ENCODE measurements at places on chromosomes 3 and 15.

DNA sequence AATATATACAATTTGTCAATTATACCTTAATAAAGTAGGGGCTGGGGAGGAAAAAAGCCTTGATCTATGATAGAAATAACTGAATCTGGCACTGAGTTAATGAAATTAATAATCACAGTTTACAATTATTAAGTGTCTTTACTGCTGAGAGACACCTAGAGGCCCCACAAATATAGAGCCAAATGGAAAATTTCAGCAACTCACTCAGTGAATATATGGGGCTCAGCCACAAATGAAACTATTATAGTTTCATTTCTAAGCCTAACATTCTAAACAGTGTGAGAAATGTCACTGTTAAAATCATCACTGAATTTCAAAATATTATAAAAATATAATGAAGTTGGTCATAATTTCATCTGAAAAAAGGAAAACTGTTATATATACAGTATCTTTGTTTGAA is 40.3 kb downstream of the GNB4 start:
- no peak for DNase-seq

GRCh38 chr15:31005660-31006059 is 14.2 kb upstream of the MTMR10 start:
- no peak for DNase-seq

DNA sequence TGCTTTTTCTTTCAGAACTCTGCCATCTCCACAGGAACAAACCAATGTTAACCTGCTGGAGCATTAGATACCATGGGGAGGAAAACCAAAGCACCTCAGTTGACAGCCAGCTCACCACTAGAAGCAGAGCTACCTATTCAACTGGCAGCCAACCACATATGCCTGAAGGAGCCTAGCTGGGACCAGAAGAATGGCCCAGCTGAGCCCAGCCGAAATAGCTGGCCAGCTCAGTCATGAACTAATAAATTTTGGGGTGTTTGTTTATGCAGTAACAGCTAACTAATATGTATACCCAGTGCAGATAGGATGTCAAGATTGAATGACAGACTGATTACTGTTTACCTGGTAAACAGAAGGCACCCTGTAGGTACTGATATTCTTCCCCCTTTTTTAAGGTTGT is 1117.5 kb downstream of the TBL1XR1 start:
- DNase-seq = no peak

DNA sequence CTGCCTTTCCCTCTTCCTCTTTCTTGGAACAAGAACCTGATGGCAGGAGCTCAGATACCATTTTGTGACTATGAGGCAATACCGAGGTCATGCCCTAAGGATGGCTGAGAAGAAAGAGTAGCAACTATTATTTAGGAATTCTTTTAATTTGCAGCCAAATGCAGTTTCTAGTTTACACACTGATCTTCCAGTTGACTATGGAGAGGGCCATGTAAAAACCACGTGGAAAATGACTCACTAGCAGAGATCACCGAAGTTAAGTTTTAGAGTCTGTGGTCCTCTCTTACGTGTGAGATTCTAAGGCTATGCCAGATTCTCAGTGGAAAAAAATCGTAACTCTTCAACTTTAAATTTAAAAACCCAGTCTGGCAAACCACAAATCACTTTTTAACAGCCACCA is 7.8 kb downstream of the BNC1 start:
- DNase-seq = peak; percentile 13

GRCh38 chr3:116020989-116021388 is 397.7 kb downstream of the GAP43 start:
- DNase-seq = no peak

GRCh38 chr15:90680371-90680935 is 36.7 kb upstream of the BLM start:
- DNase-seq = peak; percentile 97

DNA sequence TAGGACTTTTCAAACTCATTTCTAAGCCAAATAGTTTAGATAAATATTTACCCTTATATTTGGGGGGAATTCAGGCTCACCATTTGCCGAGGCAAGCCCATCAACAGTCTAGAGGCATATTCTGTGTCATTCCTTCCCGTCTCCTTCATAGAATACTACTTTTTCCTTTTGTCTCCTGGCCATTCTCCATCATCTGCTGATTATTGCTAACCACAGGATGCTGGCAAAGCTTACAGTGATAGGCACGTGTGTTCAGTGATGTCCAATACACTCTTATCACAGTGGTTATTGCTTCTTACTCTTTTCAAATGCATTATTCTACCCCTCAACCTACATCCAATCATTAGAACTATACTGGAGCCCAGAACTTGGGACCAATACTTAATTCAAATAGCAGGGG is 130.6 kb upstream of the ZBED2 start:
- DNase-seq = no peak

DNA sequence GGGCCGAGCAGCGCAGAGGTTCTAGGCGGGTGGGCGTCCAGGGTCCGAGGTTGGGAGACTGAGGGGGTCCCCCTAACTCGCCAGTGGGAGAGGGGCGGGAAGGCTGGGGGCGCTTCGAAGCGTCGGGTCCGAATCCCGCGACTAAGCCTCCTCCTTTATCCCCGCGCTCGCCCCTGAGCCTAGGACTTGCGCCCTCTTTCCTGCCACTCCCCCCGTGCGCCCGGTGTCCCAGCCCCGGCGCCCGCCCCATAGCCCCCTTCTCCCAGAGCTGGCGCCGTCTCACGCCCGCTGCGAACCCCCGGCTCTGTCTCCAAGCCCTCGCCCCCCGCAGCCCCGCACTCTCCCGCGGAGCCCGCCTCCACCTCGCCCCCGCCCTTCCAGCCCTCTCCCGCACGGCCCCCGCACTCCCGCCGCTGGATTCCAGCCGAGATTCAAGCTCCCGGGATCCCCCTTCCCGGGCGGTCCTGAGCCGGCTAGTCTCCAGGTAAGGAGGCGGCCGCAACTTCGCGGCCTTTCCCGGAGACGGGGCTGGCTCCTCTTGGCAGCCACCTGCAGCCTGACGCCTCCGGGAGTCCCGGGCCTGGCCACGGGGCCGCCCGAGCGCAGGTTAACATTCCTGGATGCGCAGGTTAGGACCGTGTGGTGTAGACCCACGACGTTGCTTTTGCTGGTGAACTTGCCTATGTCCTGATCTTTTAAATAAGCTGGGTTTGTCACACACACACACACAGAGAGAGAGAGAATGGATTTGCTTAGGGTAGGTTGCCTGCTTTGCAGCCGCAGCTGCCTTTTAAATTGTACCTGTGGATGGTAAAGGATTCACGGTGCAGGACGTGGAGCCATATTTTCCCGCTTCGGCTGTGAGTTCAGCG is 563 bp downstream of the PXYLP1 start:
- peak; percentile 45 for DNase-seq

DNA sequence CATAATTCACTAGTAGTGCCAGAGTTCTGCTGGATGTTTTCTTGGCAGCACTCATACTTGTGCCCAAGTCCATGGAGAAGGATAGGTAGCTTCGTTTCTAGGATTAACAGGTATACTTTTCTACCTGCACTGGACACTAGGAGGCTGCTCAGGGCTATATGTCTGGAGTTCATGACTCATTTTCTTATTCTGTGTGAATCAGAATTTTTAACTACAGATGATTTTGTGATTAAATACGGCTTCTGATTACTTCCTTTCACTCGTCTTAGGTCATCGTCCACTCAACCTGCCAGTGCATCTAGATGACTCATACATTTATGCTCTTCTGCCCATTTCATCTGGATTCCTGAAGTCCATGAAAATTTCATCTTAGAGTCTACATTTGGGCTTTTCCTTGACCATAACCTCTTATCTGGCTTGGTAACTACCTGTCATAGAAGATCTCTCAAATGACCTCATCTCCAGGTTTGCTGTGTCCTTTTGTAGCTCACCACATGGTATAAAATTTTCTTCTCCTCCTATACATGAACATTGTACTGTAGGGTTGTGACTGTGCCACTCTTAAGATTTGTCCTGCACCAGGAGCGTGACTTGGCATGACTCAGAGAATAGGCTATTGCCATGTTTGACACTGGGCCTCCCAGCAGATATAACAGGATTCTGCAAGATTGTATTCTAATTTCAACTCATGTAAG is 66.7 kb upstream of the GCSAM start:
- DNase-seq = peak; percentile 54

- DNase-seq = no peak
Observed at GRCh38 chr3:32782407-32782806, 35.4 kb upstream of the TRIM71 start.

DNA sequence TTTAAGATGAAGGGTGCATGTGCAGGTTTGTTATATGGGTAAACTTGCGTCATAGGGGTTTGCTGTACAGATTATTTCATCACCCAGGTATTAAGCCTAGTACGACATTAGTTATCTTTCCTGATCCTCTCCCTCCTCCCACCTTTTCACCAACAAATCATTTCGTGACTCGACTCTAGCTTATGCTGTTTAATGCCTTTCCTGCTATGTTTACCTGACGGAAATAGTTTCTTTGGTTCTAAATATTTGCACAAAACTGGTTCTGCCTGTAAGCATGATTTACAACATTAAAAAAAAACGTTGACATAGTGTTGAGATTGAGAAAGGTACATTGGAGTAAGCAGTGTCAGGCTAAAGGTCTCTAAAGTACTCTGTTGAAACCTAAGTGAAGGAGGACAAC is 2.4 kb downstream of the GNL3 start:
- no peak for DNase-seq

- peak; percentile 84 for DNase-seq
Observed at GRCh38 chr15:58748852-58749531, 515 bp downstream of the ADAM10 start.

- peak; percentile 91 for DNase-seq
Observed at GRCh38 chr3:28053759-28054158, 187.7 kb upstream of the CMC1 start.

- peak; percentile 74 for DNase-seq
Observed at GRCh38 chr3:68876112-68876713, 56.1 kb downstream of the TAFA4 start.

GRCh38 chr3:89954137-89954536 is 846.7 kb downstream of the EPHA3 start:
- no peak for DNase-seq

DNA sequence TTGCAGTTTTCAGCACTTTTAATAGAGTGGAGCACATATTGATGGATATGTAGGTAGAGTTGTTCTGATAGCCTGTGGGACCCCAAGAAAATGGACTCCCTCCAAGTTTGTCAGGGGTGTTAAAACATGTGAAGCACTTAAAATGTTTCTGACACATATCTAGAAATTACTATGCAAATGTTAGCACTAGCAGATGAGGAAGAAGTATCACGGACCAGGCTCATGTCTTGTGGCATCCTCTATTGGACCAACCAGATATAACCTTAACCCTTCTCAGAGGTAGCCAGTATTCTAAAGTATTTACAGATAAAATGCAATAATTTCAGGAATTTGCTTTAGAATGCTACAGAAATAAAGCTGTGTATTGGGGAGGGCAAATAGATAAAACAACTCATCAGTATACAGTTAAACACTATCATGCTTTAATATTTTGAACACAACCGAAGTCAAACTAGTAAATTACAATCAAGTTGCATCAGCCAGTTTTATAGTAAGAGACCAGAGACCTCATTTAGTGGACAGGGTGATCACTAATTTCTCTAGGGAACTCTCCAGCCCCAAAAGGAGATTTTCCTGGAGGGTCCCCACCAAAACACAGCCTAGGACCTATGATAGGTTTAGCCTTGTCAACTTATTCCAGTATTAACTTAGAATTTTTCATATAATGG is 57.2 kb upstream of the FBN1 start:
- DNase-seq = peak; percentile 42

- no peak for DNase-seq
Observed at GRCh38 chr3:30522476-30522875, 83.9 kb upstream of the TGFBR2 start.

- DNase-seq = peak; percentile 55
Observed at GRCh38 chr3:153400641-153401040, 238.6 kb downstream of the RAP2B start.

GRCh38 chr15:64460724-64461720 is 644 bp downstream of the ZNF609 start:
- peak; percentile 91 for DNase-seq

DNA sequence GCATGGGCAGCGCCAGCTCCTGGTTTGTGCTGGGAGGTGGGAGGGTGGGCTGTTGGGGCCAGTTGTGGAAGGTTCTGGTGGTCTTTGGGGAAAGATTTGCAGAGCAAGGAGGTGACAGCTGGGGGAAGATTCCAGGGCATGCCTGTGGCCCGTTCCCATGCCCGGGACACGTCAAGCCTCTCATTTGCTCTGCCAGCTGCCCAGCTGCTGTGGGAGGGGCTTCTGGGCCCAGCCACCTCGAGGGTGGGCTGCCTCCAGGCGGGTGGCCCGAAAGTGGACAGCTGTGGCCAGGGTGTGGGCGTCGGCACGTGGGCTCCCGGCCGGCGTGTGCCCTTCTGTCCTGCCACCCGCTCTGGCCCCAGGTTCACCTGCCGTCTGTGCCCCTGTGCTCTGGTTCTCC is 17.2 kb downstream of the PLXNA1 start:
- no peak for DNase-seq

DNA sequence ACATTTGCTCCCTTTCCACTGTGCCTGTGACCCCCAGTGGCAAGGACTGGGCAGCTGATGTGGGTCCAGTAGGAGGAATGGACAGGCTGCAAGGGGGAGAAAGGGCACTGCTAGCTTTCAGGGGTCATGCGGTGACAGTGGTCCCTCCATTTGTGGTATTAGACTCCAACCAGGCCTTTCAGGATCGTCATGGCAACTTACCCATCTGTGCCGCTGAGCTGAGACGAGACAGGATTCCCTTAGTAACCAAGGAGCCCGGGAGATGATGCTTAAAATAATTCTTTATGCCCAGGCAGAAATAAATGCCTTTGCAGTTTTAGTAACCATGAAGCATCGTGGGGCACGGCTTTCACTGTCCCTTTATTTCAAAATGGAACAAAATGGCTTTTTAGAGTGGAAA is 15.9 kb upstream of the MRPL3 start:
- no peak for DNase-seq

DNA sequence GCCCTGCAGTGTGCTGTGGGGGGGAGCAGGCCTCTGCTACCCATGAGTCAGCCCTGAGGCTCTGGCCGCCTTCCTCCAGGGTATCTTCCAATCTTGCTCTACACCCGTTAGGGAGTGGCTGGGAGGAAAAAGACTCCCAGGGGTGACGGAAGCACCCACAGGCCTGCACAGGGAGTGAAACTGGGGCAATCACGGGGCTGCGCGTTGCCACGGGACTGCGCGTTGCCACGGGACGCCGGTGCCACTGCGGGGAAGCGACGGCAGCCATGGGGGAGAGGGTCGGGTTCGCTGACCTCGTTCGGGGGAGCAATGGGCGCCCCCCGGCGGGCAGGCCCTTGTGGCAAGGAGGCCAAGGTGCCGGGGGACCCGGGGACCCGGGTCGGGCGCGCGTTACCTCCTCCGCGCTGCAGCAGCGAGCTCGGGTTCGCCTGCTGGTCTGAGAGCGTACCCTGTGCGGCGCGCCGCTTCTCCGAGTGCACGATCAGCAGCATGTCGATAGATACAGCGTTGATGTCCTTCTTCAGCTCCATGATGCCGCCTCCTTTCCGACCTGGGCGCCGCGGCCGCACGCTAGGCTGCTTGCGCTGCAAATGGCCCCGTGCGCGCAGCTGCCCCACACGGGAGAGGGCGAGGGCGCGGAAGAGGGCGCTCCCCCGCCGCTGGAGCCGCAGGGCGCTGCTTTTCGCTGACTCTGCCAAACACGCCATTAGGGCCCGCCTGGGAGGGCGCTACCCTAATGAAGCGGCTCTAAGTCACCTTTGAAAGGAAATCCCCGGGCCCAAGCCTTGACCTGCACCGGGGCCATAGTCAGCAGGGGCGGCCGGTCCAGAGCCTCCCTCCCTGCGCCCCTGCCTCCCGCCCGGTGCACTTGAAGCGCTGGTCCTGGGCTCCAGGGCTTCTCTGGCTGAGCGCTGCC is at the start of gene KY:
Gene KY, minus strand, starts transcription at position 592 of the 916 bp plus-strand sequence. Its CDS starts 62 bp downstream, at position 530.
- peak; percentile 79 for DNase-seq

- no peak for DNase-seq
Observed at GRCh38 chr3:71087143-71088018, 496.1 kb downstream of the FOXP1 start.

- peak; percentile 100 for DNase-seq
Observed at GRCh38 chr15:68352401-68353062, 75.0 kb downstream of the FEM1B start.

Measured in GM23248 (cell line).